T-helper 2 cell (primary cell): ENCODE measurements at places on chromosomes 7 and 10.

GRCh38 chr7:141884539-141885225, 31.5 kb upstream of the OR9A4 start:
- no peak for DNase-seq

- DNase-seq = no peak
These were observed 106.4 kb upstream of the CARD11 start for GRCh38 chr7:3150027-3150426.

DNA sequence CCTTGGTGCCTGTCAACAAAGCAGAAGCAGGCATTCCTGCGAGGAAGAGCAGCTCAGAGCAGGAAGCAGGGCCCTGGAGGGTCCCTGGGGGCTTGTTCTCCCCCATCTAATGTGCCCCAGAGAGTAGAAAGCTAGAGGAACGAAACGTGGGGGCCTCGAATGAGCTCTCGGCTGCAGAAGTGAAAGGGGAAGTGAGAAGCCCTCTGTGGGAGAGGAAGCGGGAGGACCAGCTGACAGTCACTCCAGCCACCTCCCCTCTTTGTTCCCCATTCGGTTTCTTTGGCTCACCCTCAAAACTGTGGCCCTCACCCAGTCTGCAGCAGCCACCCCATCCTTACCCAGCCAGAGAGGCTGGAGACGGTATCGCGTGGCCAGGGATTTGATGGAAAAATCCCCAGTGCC, 25.0 kb downstream of the C10orf105 start:
- DNase-seq = peak; percentile 29

DNA sequence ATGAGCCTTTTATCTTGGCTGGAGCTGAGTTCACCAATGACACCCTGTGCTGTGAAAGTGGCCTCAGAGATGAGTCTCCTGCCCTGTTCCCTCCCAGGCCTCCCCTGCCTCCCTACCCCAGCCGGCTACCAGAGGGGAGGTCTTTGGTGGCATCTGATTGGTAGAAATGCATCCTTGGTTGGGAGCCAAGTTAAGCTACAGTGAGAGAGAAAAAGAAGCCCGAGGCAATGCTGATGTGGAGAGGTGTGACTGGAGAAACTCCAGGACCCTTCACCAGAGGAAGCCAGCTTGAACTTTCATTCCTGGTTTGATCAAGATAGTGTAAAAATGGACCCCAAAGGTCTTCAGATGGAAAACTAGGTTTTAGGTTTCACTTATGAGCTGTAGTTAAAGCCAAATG, 191.1 kb upstream of the TCF7L2 start:
- no peak for DNase-seq

DNA sequence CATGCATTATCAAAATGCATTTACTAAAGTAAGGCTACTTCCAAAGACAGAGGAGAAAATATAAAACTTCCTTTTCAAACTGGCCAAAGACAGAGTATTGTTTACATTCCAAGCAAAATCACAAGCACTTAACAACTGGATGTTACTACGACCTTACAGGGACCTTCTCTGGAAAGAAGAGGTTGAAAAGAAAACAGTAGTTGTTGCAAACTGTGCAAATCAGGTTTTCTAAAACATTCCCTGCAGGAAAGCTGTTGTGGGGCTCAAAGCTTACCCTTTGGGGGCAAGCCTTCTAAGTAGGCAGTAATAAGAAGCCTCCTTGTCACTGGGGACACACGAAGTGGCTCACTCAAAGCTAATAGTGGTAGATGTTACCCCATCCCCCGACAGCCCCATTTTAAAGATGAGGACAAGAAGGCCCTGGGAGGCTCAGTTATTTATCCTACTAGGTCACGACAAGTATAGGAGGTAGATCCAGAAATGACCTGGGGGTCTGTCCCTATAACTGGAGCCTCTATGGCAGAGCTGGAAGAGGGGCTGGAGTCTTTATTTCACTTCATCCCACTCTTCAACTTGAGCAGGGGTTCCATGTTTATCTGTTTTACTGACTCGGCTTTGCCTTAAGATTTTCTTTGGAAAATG, 46.6 kb downstream of the ATXN7L1 start:
- no peak for DNase-seq

DNA sequence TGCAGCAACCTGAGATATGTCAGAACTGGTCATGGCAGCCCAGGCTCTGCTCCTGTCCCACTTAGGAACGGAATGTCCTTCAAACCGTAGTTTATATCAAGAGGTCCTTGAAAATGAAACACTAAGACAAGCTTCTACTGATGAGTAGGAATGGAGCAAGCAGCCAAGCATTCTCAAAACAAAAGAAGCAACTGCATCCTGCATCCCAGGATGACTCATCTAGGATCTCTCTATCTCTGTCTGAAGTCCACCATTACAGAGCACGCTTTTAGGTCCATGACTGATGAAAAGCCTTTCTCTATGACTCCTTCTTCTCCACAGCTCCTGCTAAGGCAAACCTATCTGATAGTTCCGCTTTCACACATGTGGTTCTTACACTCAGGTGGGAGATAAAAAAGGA, 16.3 kb downstream of the MBL2 start:
- no peak for DNase-seq

- DNase-seq = no peak
These were observed 85.6 kb upstream of the KDM7A start for GRCh38 chr7:140262242-140262903.

- DNase-seq = no peak
These were observed 94.0 kb upstream of the LANCL2 start for GRCh38 chr7:55271069-55271626.

GRCh38 chr7:103073989-103074518, 542 bp downstream of the FBXL13 start:
- DNase-seq = no peak

- DNase-seq = no peak
These were observed 26.7 kb downstream of the SH3PXD2A start for GRCh38 chr10:103828587-103829197.

DNA sequence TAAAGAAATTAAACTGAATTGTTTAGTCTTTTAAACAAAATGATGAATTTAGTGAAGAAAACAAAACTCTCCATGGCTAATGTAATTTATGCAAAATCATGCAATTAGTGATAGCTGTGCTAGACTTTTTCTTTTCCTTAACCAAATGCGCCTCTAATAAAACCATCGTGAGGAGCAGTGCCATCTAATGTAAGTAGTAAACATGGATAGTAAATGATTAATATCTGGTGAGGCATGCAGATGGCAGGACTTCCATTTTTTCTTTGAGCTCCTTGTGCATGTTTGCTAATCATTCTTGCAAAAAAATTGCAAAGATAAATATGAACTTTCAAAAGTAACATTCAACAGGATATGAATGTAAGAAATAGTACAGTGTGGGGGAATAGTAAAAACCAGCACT, 2.3 kb downstream of the INSYN2A start:
- no peak for DNase-seq

- no peak for DNase-seq
These were observed 56.2 kb downstream of the JMJD1C start for GRCh38 chr10:63409465-63410027.

GRCh38 chr10:36677431-36677768, 448.0 kb upstream of the ANKRD30A start:
- no peak for DNase-seq

DNA sequence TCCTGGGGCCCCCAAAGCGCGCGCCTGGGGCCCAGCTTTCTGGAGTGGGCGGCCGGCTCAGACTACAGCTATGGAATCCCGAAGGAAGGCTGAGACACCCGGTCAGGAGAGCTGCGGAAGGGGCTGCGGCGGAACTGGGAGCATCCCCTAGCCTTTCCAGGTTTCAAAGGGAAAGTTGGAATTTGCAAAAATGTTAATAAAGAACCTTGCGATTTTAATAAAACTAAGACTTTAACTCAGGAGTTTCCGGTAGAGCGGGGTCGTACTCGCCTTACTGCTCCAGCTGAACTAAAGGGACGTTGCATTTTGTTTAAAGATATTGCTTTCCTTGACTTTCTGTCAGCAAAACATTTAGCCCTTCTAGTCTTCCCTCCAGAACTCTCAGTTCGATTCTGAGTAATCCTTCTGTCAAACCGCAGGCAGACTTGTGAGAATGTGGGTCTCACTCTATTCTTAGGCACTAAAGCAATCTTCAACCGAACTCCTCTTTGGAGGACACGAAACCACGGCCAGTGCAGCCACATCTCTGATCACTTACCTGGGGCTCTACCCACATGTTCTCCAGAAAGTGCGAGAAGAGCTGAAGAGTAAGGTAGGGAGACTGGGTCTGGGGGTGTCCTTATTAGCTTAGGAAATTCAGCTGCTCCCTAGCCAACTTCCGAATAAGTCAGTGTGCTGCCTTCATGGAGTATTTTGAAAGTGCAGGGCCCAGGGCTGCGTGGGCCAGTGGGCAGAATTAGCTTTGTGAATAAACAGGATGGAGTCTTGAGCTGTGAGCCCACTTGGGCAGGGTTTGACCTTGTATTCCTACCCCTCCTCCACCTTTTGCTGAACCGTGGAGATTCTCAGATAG, 1.9 kb downstream of the CYP26A1 start:
- DNase-seq = peak; percentile 69

DNA sequence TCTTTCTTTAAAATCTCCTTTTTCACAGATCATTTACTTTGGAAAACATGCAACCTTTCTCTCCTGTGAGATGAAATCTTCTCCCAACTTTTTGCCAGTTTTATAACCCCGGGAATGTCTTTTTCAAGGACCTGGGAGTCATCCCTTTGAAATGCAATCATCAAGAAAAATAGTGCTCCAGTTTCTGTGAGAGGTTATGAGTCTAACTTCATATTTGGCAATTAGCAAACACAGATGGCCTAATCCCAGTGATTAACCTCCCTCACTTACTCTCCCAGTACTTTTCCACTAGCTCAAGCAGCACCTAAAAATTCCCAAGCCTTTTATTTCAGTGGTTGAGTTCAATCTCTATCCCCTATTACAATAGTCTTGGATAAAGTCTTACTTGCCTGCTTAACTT, 185.8 kb upstream of the TMEM106B start:
- DNase-seq = no peak

GRCh38 chr7:11281953-11282352, 308.3 kb downstream of the PHF14 start:
- no peak for DNase-seq

DNA sequence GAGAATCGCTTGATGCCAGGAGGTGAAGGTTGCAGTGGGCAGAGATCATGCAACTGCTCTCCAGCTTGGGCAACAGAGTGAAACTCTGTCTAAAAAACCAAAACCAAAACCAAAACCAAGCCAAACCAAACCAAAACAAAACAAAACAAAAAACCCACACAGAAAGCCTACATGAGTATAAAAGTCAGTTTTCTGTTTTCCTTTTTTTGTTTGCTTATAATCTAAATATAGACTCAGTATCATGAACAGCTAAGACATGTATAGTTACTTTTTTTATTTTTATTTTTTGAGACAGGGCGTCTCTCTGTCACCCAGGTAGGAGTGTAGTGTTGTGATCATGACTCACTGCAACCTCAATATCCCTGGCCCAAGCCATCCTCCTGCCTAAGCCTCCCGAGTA, 16.8 kb upstream of the MTPN start:
- no peak for DNase-seq

DNA sequence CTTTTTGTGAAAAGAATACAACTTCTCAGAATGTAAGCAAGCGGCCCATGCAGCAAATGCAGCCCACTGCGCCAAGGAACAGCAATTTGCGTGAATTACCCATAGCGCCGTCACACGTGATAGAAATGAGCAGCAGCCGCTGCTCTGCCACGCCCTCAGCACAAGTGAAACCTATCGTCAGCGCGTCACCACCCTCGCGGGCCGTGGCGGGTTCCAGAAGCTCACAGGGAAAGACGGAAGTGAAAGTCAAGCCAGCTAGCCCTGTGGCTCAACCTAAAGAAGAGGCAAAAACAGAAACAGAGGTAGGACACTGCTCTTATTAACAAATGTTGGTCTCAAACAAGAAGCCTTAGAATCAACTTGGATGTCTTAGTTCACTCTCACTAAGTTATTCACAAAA, 70.5 kb downstream of the SHH start:
- DNase-seq = no peak

DNA sequence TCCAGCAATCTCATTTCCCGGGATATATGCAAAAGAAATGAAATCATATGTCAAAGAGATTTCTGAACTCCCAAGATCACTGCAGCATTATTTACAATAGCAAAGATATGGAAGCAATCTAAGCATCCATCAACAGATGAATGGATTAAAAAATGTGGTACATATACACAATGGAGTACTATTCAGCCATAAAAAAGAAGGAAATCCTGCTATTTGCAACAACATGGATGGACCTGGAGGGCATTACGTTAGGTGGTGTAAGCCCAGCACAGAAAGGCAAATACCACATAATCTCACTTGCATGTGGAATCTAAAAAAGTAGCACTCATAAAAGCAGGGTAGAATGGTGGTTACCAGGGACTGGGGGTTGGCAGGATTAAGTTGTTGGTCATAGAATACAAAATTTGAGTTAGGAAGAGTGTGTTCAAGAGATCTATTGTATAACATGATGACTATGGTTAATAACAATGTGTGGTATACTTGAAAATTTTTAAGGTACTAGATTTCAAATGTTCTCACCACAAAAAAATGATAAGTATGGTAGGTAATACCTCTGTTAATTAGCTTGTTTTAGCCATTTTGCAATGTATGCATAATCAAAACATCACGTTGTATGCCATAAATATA, 32.9 kb upstream of the EIF5AL1 start:
- no peak for DNase-seq

- DNase-seq = no peak
These were observed 104.7 kb downstream of the NPSR1 start for GRCh38 chr7:34762764-34763163.

- no peak for DNase-seq
These were observed 79.8 kb upstream of the MGMT start for GRCh38 chr10:129387258-129387525.

- DNase-seq = no peak
These were observed 39.4 kb downstream of the BAMBI start for GRCh38 chr10:28716748-28717147.

GRCh38 chr10:13458687-13459012, 70.2 kb downstream of the BEND7 start:
- no peak for DNase-seq

GRCh38 chr7:53048638-53049037, 13.2 kb downstream of the POM121L12 start:
- no peak for DNase-seq

DNA sequence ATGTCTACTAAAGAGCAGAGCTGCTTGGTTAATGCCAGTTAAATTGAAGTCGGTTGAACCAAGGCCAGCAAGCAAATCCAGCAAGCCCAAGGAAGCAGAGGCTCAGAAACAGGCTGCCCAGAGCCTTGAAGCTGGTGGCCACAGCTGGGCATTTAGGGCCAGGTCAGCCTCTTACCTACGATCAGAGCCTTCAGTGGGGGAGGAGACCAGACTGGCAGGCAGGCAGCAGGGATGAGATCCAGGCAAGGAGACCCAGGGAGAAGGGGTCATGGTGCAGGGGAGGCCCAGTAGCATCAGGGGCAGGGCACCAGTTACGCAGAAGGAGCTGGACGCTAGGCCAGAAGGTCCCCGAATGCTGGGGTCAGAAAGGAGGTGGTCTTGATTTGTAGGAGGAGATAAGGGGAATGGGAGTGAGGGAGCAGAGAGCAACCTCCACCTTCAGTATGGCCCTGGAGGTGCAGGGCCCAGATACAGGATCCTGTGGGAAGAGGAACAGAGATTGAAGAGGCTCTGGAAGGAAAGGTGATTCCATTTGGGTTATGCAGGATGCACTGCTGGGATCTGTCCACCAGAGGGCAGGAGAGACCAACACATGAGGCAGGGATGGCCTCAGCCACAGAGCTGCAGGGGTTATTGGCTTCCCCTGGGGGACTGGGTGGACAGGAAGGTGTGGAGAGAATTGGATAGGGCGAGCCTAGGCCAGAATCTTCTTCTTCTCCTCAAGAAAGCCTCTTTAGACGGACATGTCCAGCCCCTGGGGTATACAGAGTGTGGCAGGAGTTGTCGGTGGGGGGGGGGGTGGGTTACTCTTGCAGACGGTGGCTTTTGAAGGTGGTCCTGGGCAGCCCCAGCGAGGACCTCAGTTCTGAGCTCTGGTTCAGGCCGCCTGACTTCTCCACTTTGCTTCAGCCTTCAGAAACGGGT, 132.6 kb upstream of the PODXL start:
- DNase-seq = peak; percentile 22
